Posterior vena cava (tissue), 2 donors: ENCODE measurements at places on chromosomes 4 and X.

DNA sequence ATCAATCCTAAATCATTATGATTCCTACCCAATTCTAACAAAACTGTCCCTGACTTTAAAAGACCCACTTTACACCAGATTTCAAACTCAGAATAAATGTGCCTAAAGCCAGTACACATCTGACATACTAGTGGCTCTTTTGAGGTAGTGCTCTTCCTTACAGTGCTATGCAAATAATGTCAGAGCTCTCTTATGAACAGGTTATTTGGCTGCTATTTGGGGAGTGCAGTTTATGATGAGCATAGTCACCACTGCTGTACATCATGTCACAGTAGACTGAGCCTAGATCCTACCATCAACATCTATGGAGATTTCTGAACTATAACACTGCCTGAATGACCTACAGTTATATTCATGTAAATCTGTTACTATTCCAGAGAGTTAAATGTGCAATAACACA, 50.4 kb upstream of the PAGE5 start:
- no peak for DNase-seq

DNA sequence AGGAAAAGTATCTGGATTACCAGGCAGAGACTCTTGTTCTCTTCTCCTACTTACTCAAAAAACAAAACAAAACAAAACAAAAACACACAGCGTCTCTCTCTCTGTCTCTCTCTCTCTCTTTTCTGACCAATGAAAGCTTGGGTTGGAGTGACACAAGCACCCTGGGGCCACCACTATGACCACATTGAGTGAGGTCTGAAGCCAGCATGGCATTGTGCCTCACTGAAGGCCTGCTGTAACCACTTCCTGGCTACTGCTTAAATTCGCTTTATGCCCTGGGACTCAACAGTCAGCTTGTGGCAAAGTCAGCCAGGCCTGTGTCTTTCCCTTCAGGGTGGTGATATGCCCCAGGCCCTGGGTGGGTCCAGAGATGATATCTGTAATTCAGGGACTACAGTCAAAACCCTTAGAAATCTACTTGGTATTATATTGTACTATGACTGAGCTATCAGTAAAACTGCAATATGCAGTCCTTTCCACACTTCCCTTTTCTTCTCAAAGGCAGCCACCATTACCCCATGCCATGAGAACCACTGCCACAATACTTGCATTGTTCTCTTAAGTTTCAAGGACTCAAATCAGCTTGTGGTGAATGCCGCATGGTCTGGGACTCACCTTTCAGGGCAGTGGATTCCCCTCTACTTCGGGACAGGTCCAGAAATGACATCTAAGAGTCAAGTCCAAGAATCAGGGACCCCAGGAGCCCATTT, 606.8 kb upstream of the KLHL4 start:
- DNase-seq, result no peak

GRCh38 chr4:113981591-113981990, 2.1 kb upstream of the ARSJ start:
- no peak for DNase-seq

DNA sequence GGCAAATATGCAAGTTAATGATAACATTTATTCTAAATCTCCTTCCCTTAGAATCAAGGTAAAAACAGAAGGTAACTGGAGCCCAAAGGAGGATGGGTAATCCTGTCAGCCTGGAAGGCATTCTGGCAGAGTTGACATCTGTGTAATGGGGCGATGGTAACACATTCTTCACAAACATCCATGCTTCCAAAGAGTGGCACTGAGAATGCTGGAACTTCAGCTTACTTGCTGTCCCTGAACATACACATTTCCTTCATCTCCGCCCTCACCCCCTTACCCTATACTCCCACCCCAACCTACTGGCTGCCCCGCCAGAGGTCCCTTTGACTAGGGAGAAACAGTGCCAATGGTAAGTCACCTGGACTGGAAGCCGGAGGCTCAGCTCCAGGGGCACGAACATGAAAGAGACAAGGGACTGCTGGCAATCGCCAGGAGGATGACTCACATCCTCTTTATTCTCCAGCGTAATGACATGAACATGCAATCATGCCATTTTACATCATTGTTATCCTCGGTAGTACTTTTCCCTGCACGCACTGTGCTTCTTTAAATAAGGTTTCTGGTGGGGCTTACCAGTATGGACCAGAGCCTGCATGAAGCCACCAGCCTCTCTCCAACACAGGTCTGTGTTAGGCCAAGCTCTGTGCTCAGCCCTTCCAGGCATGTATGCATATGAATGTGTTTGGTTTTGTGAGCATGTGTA, 694.2 kb upstream of the TENM3 start:
- DNase-seq, result no peak

DNA sequence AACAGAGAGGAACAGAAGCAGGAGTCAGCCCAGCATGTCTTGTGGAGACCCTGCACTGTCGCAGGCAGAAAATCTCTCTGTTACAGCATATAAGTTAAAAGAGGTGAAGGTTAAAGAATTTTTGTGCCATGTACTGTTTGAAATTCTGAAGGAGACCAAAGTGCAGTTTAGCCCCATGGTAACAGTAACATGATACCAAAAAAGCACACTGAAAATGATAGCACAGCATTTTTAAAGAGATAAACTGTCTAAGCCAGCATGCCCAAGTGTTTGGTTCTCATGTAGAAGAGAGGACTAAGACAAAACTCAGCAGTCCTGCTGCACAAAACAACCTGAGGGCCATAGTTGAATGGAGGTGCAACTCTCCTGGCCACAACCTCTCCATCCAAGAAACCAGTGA, 41.9 kb upstream of the PARM1 start:
- no peak for DNase-seq

DNA sequence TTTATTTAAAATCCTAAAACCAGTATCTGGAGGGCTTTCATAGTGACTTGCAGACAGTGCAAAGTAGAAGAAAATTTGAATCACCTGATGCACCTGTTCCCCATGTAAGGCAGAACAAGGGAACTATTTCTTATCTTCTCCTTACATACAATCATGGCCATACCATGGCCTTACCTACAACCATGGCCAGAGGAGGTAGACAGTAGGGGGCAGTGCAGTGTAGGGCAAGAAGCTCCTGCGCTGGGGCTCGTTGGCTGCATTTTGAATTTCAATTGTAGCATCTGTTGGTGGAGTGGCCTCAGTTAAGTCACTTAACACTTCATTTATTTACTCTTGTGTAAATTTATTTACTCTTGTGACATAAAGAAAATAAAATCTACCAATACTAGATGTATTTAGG, 33.0 kb downstream of the GALNTL6 start:
- DNase-seq, result no peak

DNA sequence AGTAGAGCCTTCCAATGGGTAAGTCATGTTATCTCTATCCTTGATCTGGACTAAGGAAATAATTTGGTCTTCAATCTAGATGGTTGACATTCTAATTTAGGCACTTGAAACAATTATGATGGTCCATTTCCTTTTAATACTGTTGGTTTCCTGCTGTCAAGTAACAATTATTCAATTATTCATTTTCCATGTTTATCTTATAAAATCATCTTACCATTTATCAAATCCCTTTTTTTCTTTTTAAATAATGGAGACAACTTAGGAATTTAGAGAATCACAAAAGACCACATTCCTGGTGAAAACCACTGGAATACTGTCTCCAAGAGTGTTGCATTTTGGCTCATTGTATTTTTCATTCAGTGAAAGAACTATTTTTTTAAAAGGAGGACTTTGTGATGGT, 148.7 kb upstream of the CTSO start:
- no peak for DNase-seq

- no peak for DNase-seq
Observed at GRCh38 chr4:115660465-115660864, 547.0 kb upstream of the NDST4 start.

DNA sequence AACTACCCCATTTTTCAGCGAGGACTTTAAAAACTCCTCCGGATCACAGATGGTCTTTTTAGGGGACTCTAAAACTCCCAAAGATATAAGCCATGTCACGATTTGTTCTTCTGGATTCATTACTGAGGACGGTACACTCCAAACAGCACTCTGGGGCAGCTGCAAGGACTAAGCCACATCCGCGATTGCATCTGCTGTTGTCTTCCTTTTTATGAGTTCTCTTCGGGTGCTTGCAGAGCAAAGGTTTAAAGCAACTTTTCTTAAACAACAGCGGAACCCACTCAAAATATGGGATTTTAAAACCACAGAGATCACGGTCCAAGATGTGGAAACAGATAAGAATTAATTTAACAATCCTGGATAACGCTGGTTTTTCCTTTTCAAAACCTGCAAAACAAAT, at the start of gene ARHGEF6:
Gene ARHGEF6, minus strand, starts transcription at position 170 of the 400 bp plus-strand sequence. Its CDS starts 50 bp downstream, at position 120.
- no peak for DNase-seq

GRCh38 chr4:7227008-7227407, 34.7 kb downstream of the SORCS2 start:
- no peak for DNase-seq

DNA sequence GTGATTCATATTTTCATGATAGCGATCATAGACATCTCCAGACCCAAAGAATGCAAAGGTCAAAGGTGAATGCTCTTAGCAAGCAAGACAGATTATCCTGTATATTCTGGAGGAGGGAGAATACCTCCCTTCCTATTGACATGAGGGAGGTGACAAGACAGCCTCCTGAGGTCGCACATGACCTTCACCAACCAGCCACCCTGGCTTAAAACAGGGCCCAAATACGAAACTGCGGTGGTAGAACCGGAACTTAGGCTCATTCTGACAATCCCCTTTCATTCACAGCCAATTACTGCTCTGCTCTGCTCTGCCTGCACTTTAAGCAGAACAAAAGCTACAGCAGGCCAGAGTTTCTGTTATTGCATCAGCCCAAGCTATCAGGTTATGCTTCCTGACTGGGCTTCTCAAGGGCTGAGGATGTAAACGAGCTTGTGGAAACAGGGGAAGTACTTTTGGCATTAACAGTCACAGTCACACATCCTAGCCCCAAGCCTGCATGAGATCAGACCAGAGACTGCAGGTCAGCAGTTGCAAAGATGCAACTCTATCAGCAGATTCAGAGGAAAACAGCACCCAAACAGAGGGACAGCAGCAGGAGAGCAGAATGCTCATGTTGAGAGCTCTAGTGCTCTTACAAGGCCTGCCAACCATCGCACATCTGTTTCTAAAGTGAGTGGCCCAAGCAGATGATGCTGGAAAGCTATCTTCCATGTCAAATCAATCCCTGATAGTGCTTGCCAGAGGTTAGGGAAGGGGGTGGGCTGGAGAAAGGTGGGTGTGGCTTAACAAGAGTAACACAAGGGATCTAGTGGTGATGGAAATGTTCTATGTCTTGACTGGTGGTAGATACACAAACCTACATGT, 51.3 kb upstream of the MAP3K15 start:
- DNase-seq, result no peak

- no peak for DNase-seq
Observed at GRCh38 chr4:105715692-105716278, 7.2 kb downstream of the GSTCD start.

DNA sequence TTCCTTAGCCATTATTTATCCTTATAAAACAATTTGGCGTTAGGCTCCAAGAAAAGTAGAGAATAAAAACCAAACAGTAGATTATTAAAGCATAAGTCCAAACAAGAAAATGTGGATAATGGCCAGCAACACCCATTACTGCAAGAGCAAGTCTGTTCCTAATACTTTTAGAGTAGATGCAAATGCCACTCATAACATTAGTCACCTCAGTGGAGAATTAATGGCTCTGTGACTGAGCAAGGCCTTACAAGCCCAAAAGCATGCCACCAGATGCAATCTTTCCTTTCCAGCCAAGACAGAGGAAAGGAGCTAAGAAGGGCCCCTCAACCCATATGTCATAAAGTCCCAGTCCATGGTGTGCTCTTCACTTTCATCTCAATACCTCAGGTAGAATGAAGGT, 373.8 kb downstream of the OPHN1 start:
- DNase-seq, result no peak
